ENCODE measurements at places on chromosomes 12 and 14.

GRCh38 chr12:68290126-68290525, 36.7 kb upstream of the IL22 start:
- DNase-seq = no peak

DNA sequence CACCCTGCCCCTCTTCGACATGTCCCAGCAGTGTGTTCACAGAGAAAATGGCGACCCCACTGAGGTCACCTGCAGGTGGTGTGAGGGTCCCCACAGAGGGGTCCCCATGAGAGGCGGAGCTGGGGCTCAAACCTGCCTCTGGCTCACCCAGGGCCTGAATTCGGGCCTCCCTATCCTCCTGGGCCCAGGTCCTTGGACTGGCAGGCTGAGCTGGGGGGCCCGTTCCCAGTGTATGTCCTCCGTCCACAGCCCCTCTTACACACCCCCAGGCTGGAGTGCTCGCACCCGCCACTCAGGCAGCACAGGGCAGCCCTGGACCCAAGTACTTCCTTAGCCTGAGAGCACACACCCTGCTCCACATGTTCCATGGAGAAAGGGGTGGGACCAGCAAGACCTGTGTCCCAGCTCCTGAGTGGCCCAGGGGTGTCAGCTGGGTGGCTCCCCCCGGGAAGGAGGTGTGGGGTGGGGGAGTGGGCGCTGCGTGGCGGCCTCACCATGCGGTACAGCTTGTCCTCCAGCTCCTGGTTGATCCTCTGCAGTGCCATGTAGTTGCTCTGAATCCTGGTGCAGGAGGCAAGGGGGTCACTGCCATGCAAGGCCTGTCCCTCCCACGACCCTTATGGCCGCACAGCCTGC, 42.6 kb downstream of the BEGAIN start:
- no peak for DNase-seq

- DNase-seq = peak; percentile 51
Measured at GRCh38 chr12:15532364-15532977, 210.2 kb downstream of the PTPRO start.

DNA sequence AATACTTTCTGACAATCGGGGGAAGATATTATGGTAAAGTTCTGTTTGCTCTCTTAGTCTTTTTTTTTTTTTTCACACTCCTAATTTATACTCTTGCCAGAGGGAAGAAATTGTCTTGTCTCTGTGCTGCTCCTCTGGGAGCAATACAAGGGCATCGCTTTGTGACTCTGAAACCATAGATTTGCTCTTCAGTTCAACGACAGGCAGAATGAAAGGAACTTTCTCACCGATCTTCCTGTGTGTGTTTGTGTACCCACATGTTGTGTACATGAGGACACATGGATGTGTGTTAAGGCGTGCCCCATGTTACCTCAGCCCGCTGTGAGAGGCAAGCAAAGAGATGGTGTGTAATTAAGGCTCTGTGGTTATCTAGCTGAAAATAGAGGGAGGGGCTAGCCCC, 457.6 kb downstream of the EGLN3 start:
- no peak for DNase-seq

GRCh38 chr12:42481368-42481767, 108.2 kb downstream of the PRICKLE1 start:
- no peak for DNase-seq

GRCh38 chr12:116609319-116610114, 50.3 kb downstream of the MAP1LC3B2 start:
- DNase-seq = no peak

DNA sequence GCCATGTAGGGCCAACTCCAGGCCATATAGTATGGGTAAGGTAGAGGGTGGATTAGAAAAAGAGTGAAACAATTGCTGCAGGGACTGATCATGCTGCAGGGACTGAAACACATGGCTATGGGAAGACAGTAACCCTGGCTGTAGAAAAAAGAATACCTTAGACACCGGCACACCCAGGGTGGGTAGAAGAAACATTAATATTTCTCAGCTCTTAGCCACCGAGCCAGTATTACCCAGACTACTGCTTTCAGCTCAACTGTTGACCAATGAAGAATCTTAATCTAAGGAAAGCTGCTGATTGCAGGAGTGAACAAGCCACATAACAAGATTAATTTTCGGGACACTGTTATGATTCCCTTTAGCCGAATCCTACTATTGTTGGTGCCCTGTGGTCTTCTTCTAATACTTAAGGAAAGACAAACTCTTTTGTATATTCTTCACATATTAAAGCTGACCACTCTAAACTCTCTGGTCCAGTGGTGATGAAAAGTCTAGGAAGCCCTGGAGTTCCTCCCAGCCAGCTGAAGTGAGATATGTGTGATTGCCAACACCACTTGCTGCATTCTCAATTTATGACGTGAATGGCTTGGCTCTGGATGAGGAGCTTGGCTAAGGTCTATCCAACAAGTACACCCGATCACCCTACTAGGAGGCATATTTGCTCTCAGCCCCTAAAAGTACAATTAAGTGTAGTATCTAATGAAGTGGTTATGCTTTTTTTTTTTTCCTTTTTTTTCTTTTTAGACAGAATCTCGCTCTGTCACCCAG, 69.2 kb downstream of the NOVA1 start:
- DNase-seq = no peak

DNA sequence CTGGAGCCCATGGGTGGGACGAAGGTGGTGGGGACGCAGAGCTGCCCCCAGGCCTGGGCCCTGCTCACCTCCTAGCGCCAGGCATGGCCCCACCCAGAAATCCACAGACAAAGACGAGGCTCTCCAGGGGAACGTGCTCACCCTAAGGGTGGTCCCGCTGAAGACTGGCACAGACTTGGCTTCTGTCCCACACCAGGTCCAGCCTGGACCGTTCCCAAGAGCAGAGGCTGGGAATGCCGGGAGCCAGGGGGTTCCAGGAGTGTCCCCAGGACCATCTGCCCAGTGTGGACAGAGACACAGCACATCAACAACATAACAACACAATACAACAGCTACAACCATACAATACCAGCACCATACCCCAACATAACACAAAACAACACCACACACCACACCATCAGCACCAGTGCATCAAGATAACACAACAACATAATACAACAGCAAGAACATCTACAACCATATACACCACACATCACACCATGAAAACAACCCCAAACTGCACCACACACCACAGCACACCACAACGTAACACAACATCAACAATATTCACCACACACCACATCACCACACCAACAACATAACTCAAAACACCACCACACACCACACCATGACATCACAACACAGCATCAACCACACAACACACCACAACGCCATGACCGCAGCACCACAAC, 329.6 kb downstream of the ADGRD1 start:
- DNase-seq = no peak

Data from HL-60 (cell line).